ENCODE measurements at places on chromosomes 5 and 9.
A peak's percentile ranks its signal among the peaks of the same experiment; 100 is the strongest.

DNA sequence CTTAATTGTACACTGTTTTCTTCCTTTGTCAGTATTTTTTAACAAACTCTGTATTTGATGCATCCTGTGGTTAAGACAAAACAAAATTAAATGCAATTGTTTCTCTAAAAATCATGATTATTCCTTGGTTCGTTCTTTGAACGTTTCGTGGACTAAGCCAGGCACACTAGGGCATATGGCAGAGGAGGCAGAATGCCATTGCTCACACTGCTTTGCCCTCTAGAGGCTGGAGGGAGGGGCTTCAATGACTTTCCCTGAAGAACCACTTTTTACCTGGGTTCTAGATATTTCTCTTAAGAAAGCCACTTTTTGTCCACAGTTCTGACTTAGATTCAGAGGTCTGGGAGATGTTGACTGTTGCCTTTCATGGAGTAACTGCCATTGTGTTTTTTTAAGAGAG, 236.2 kb upstream of the ADAMTSL1 start:
- no peak for ATAC-seq

GRCh38 chr5:9644630-9645029, 14.5 kb upstream of the TAS2R1 start:
- ATAC-seq: no peak

- ATAC-seq: no peak
Measured at GRCh38 chr9:84775056-84775643, 105.6 kb downstream of the NTRK2 start.

- no peak for ATAC-seq
Measured at GRCh38 chr9:120830151-120830550, 12.6 kb downstream of the PSMD5 start.

DNA sequence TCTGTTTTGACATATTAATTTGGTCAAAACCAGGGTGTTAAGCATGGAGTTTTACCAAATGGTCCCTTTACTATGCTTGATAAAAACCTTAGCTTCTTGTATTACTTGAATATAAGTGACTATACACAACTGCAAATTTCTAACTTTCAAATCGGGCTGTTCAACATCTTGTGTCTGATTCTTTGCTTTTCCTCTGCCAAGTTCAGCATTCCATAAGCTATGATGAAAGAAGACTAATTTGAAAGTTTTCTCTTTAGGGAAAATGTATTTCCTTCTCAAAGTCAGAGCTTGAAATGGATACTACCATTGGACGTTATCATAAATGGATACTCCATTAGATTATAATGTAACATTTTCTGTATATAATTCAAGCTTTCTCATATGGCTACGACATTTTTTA, 792.9 kb downstream of the EFNA5 start:
- no peak for ATAC-seq

- ATAC-seq: no peak
Measured at GRCh38 chr5:57745029-57745428, 262.4 kb upstream of the ACTBL2 start.

GRCh38 chr5:86679529-86679928, 61.8 kb downstream of the COX7C start:
- ATAC-seq: no peak

DNA sequence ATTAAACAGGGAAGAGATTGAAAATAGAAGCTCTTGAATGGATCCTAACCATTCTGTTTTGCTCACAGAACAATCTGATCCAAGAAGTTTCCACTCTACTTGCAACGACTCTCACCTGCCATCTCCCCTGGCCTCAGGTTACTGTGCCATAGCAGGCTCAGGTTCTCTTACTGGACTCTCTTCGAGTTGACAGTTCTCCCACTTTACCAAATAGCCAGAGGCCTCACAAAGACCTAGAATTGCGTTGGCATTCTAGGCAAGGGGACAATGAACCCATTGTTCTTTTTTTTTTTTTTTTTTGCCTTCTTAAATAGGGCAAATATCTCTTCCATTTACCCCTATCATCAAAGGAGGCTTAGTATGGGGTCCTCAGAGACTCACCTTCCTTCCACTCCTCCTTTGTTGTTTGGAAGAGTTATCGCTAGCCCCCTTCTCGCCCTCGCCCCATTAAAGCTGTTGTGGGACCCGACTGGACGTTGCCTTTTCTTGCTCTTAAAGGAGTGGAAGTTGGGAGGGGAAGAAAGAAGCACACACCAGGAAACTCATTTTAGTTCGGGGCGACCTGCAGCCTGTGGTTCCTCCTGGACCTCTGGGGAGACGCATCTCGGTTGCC, 688 bp upstream of the PLPPR1 start:
- no peak for ATAC-seq

GRCh38 chr5:59922220-59922619, 28.7 kb upstream of the PDE4D start:
- peak; percentile 36 for ATAC-seq

DNA sequence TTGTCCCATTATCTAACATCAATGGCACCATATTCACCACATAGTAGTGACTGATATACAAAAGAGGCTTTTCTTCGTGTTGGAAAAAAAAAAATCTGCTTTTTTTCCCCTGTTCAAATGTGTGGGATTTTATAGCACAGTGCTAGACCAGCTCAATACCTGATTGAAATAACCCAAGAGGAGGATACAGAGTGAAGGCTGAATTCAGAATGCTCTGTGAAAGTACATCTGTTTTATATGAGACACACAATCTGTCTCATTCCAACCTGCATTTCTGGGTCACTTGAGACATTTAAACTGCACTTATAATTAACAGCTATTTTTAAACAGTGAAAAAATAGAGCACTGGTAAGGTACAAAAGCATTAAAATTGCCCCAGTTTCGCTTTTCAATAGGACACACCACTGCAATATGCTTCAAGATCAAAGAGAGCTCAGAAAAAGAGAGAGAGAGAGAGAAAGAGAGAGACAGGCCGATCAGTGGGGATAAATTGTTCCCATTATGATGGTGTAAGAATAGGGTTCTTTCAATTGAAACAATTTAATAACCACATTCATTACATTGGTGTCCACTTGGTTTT, 179.3 kb downstream of the NR2F1-AS1 start:
- no peak for ATAC-seq

DNA sequence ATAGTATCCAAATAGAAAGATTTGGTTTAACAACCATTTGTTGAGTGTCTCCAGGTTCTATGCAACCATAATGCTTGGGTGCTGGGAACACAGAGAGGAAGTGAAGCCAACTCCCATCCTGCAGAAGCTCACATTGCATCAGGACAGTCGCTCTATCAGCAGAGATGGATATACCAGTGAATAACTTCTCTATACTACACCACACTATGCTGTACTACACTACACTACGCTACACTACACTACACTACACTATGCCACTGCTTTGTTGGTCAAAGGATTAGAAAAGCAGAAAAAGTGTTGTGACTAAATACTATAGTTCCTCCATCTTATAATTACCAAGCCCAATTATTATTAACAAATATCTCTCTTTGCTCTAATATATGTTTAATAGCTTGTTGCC, 89.2 kb upstream of the PRRC1 start:
- ATAC-seq: no peak

GRCh38 chr5:9054821-9055589, 490.9 kb downstream of the SEMA5A start:
- ATAC-seq: no peak

DNA sequence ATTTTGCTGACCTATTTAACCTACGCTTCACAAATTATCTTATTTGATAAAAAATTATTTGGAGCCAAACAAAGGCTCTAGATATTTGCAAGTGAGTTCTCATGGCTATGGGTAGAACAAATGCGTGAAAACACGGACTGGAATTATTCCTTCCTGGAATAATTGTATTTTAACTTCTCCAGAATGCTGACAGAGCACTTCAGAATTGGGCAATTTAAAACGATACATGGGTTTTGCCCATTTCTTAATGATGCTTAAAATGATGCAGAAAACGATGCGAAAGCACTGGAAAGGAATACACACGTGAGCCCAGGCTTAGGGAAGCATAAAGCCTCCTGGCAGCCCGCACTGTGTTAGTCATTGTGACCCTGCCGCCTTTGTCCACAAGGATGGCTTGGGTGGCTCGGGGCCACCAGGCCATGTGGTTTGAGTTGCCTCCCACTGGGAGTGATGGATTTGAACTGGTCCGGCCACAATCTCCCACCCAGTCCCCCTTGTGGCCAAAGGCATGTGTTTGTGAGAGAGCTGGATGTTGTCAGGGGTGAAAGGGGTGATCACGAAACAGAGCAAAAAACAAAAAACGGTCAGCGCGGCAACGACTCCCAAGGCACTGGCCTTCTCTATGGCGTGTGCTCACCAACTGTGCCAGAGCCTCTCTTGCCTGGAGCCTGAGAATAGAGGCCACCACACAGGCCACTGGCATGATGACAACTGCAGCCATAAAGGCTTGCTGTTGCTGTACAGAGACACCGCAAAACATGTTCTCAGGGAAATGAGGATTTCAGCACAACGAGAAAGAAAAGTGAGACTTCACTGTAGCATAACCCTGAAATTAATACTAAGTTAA, 234.2 kb upstream of the ADAMTS16 start:
- no peak for ATAC-seq

GRCh38 chr9:27590651-27591050, 17.4 kb upstream of the C9orf72 start:
- ATAC-seq: no peak

DNA sequence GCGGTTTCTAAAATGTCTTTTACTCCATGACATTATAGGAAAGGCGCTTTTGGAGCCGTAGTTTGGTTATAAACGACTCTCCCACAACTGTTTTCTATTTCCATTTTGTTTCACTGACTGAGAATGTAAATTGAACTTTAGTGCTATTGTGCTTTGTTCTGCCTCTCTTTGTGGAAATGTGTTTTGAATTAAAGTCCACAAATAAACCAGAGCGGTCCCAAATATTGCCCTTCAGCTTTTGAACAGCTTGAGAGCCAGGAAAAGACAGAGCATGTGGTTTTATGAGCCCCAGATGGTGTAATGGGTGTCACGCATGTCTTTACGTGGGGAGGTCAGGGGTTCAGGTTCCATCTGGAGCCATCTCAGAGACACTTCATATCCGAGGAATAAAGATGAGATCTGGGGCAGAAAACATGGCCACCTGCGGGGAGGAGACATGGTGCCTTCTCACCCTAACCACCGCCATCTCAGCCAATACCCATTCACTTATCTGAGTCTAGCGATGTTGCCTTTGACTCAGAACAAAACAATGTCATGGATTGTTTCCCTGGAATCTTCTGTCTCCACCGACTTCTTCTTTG, 42.5 kb upstream of the ROR2 start:
- ATAC-seq: no peak

GRCh38 chr5:132396589-132397031, 27.1 kb downstream of the SLC22A5 start:
- ATAC-seq: no peak

GRCh38 chr5:6714226-6715041, 1.2 kb downstream of the TENT4A start:
- ATAC-seq: no peak

GRCh38 chr9:89388084-89388867, 70.0 kb downstream of the SECISBP2 start:
- ATAC-seq: no peak

GRCh38 chr9:14399756-14400657, 86.1 kb upstream of the NFIB start:
- ATAC-seq: no peak

DNA sequence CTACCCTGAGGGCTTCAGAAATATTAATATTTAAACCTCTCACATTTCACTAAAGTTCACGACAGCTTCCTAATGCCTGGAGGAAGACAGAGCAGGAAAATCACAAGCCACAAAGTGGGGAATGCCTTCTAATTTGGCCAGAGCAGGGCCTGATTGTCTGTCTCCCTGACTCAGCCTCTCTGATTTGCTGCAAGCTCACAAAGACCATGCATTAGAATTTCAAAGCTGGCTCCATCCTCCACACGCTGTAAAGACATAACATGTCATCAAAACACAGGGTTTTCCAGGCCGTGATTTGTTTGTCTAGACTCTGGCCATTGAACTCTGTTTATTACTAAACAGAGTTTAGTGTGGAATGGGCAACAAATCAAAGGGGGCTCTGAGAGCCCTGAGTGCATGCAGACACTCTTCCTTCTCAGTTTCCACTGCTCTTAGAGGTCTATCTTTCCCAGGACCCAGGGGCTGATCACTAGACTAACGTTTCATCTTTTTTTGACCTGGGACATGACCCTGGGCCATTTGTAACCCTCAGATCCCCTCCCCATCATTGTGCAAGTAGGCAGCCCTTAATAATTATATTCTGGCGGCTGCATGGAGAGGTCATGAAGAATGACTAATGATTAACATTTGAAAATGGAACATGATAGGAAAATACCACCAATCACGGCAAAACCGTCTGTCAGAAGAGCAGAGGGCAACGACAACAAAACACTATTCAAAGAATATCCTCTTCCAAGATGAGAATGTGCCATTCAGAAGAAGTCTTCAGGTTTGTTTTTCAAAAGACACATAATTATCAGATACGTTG, 140.2 kb downstream of the ENC1 start:
- ATAC-seq: no peak

DNA sequence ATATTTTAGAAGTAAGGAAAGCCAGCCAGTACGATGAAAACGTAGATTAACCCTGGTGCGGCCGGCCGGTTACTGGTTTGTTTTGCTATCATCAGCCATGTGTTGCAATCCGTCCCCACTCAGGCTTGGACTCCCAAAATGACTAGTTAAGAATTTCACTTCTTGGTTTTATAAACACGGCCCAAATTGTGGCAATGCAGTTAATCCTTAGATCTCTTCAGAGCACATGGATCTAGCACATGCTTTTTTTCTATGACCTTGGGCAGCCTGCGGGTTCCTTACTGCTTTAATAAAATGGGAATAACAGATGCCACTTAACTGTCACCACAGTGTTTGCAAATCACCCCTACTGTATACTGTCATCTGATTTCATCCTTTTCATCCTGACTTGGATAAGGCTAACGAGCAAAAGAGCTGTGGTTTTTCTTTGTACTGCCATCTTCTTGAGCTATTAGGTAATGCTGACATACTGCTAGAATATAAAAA, 1.5 kb downstream of the NDFIP1 start:
- peak; percentile 44 for ATAC-seq

GRCh38 chr9:34513567-34514214, 9.1 kb downstream of the ENHO start:
- ATAC-seq: no peak

DNA sequence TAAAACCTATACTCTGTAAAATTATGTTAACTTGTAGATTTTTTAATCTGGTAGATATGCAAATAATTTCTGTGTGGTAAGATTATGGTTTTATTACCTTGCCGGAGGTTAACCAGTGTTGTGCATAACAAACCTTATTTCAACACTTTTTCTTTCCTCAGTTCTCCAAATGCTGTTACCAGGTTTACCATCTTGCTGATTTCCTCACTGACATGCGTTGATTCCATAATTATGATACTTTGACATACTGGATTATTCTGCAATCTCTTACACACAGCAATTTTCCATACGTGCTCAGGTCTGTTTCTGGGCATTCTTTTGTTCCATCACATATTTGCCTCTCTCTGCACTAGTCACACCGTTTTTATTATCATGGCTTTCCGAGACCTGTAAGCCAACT, 77.6 kb downstream of the TTC39B start:
- ATAC-seq: no peak

Measured in stimulated activated memory B cell treated with anti-CD40 and anti-IgM and Interleukin-4, amounts not matched to agents 10 μg/mL and 1 μg/mL and 100 μg/mL, for 72 hours (primary cell).